ENCODE measurements at places on chromosomes 7 and 10. TPM values are rescaled to one million over a fixed set of nuclear protein-coding genes. Genes with fewer than 3 reads are reported as not detected.
A peak's percentile ranks its signal among the peaks of the same experiment; 100 is the strongest.

DNA sequence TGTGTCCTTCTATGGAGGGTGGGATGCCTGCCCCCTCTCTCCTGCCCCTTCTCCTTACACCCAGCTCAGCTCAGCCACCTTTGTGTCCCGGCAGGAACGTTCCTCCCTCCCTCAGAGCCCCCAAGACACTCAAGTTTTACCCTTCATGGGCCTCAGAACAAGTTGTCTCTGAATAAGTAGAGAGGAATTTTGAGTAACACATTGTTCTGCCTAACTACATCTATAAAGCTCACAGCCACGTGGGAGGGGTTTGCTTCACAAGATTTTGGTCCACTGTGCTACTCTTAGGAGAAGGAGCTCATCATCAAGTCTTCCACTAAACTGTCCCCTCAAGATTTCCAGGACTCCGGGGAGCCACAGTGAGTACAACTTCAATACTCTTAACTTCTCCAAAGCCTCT lies 51.6 kb upstream of the ZNF32 start:
- no peak for DNase-seq

DNA sequence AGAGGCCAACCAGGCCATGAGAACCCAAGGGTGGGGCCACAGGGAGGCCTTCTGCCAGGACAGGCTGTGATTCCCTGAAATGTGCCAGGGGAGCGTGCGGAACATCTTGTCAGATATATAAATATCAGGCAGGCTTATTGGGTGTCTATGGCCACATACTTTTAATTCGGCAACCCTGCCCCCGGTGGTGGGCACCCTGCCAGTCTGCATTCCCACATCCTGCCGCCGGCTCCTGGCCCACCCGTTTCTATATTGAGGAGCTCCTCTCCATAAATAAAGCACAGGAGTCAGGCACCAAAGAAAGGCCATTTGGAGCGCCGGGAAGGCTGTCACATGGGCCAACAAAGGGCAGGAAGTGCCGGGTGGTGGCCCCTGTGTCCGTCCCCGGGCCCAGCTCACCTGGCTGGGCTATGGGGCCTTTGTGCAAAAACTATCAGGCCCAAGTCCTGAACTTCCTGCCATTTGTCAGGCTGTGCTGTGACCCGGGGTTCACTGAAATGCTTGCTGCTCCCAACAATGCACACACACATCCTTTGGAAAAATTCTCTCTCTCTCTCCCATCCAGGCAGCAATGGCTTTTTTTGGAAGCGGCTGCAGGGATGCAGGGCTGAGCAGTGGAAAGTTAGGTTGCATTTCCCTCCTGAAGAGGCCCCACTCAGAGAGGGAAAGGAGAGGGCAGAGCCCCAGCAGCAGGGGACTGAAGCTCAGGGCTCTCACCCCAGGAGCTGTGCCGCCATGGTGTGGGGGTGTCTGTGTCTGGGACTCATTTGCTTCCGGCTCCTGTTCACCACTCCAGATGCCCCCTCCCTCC lies 25.0 kb upstream of the PODXL start:
- no peak for DNase-seq

- no peak for DNase-seq
These were observed 397.6 kb downstream of the MAGI2 start for GRCh38 chr7:79055722-79056415.

Gene GIMAP5
- total RNA-seq = not detected

DNA sequence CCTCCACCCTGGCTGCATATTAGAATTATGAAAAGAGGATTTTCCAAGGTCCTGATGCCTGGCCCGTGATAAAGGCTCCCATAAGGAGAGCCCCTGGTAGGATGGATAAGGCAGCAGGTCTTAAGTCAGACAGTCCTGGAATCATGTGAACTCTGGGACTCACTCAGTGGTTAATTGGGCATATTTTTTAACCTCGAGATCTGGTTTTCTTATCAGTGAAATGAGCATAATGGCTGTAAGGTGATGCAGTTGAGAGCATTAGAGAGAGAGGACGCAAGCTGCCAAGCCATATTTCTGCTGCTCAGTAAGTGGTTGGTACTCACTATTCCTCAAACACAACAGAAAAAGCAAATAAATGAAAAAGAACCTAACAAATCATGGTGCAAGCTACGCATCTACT lies 37.8 kb downstream of the TARP start:
- DNase-seq = no peak

DNA sequence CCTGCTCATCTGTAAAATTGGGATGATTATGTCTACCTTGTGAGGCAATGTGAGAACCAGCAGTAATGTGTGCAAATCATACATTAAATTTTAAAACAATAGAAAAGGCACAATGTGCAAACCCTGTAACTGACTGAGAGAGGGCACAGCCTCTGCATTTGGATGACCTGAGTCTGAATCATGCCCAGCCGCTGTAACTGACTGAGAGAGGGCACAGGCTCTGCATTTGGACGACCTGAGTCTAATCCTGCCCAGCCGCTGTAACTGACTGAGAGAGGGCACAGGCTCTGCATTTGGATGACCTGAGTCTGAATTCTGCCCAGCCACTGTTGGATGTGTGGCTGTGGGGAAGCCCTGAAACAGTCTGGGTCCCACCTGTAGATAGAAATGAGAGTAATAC lies 351.5 kb upstream of the SHH start:
- no peak for DNase-seq

- DNase-seq = peak; percentile 66
These were observed 2.9 kb downstream of the FZD8 start for GRCh38 chr10:35639021-35639727.

GRCh38 chr10:6044751-6045313 lies 17.3 kb downstream of the IL2RA start:
- DNase-seq = no peak

- DNase-seq = no peak
These were observed 426.5 kb downstream of the RPS24 start for GRCh38 chr10:78460204-78460603.

DNA sequence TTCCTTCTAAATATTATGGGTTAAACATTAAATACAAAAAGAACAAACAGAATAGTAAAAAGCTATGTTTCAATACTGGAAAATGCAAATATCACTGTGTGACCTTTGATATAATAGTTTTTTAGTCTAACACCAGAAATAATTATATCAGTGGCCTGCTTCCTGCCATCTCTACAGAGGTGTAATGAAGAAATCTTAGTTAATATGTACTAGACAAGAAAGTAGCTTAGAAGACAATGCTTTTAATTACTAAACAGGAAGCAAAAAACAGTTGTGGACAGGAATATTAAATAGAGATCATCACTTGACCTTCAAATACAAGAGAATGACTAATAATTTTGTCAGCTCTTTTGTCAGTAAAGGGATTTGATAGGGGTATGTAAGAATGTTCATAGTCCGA lies 47.4 kb upstream of the LRRN3 start:
- no peak for DNase-seq
